DMS53 (cell line): ENCODE measurements at places on chromosomes 4 and X.

DNA sequence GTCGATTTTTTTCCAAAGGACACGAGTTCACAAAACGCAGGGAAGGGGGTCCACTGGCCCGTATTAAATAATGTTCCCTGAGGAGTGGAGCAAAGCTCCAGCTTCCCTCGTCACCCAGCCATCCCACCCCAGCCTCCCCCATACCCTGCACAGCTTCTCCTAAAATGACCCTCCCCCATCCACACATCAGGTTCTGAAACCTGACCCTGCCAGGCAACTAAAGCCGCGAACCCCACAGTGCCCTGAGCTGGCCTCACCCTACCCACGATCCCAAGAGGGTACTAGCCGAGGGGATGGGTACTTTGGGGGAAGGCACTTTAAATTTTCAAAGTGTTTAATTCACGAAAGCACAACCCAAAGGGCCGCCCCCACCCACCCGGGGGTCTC, 634 bp downstream of the APOO start:
- peak; percentile 57 for DNase-seq

DNA sequence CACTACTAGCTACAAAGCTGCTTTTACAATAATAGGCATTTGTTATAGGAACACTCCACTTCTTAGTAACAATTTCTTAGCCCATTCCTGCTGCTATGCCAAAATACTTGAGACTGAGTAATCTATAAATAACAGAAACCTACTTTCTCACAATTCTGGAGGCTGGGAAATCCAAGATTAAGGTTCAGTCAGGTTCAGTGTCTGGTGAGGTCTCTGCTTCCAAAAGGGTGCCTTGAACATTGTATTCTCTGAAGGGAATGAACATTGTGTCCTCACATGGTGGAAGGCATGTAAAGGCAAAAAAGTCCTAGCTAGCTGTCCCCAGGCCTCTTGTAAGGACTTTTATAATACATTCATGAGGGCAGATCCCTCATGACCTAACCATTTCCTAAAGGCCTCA, 7.0 kb downstream of the SLC9B1 start:
- DNase-seq: no peak

- DNase-seq: no peak
Measured at GRCh38 chrX:7218321-7219152, 70.6 kb upstream of the PUDP start.

GRCh38 chr4:7183161-7183560, 9.2 kb upstream of the SORCS2 start:
- DNase-seq: no peak

DNA sequence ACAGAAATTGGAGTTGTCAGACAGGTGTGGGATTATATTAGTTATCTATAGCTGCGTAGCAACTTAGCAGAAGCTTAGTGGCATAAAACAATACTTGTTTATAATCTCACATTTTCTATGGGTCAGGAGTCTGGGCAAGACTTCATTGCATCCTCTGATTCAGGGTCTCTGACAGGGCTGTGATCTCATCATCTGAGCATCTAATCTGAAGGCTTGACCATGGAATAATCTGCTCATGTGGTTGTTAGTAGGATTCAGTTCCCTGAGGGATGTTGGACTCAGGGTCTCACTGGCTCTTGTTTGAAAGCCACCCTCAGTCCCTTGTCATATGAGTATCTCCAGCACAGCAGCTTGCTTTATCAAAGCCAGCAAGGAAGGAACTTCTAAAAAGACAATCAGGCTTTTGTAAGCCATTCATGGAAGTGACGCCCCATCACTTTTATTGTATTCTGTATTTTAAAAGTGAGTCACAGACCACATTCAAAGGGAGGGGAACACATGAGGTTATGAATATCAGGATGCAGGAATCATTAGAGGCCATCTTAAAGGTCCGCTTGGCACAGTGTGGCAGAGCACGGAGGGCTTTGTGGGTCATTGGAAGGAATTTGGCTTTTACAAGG, 37.2 kb upstream of the FAM9B start:
- DNase-seq: no peak
